ENCODE measurements at places on chromosomes 11 and 22.

GRCh38 chr11:2887515-2888195 lies 2.1 kb upstream of the CDKN1C start:
- no peak for DNase-seq

DNA sequence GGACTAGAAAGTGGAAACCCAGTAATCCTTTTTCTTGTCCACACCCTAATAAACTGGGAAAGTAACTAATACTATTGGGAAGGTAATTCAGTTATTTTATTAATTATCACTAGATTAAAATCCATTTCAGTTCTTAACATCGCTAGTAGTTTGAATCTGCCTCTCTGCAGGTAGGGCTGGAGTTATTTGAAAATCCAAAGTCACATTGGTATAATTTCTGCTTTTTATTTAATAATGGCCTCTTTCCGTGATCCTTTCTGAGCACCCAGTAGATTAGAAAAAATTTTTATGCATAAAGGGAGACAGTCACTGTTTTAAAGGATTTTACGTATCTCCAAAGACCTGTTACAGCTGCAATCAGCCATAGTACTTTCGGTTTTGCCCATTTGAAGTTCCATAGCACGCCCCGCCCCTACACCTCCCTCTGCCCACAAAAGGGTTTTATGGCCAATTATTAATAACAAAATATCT lies 605 bp upstream of the COPB1 start:
- DNase-seq = peak; percentile 21

GRCh38 chr11:78657441-78657840 lies 82.8 kb upstream of the NARS2 start:
- no peak for DNase-seq

DNA sequence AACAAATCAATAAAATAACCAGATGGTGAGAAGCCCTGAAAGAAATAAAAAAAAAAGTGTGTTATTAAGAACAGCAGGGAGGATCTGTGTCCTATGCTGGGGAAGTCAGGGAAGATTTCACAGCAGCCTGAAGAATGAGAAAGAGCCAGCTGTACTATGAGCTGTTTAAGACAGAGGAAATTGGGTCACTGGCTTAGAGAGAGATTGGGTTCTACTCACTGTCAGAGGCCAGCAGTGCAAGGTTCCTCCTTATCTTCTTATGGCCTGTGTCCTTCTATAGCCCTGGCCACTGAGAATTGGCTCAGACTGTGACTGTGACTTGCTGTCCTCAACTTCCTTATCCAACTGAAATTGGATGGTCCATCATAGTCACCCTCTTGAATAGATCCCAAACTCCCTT lies 54.8 kb upstream of the FDX1 start:
- no peak for DNase-seq

GRCh38 chr11:30488304-30488998 lies 97.7 kb downstream of the MPPED2 start:
- DNase-seq = no peak

DNA sequence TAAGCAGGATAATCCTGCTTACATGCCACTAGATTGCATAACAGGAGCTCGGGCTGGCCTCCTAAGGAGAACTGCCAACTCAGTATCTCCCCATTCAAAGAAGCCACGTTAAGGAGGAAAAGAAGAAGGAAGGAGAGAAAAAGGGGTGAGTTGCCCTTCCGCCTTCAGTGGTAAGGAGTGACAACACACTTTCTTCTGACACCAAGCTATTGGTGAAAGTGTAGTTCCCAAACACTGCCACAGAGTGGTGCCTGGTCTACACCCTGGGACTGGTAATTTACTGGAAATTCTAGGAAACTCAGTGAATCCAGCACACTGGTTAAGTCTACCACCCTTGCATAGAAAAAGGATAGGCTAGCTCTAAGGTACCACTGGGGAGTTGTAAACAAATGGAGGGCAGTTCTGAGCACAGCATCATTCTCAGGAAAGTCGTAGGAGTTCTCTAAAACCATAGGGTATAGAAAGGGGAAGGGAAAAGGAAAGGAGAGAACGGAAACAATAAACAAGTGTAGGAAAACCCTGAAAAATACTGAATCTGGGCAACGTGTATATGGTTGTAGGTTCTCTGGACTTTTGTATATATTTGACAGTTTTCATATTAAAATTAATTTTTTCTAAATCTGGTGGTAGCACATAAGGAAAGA lies 58.2 kb downstream of the RRAS2 start:
- peak; percentile 8 for DNase-seq

- DNase-seq = no peak
Measured at GRCh38 chr22:48742556-48743343, 1084.9 kb downstream of the BRD1 start.
